ENCODE measurements at places on chromosomes 7 and 10.

DNA sequence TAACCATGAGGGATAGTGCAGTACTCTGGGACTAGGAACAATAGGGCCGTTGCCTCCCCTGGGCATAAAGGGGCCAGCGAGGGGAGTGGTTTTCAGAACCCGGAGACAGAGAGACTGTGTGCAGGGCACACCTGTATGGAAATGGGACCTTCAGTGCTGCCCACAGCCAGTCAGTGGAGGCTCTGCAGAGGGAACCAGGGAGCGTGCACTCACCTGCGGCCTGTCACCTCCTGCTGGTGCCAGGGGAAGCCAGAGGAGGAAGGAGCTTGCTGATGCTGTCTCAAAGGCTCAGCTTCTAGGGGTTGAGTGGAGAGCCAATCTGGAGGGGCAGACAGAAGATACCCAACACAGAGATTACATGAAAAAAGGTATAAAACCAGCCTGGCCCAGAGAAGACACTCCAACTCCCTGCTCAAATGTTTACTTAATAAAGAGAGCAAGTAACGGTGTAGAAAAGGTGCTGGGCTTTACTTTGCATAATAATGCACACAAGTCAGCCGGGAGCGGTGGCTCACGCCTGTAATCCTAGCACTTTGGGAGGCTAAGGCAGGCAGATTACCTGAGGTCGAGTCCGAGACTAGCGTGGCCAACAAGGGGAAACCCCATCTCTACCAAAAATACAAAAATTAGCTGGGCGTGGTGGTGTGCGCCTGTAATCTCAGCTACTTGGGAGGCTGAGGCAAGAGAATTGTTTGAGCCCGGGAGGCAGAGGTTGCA lies 35.5 kb upstream of the WAPL start:
- DNase-seq: no peak

GRCh38 chr7:108222236-108222892 lies 92.2 kb upstream of the LAMB4 start:
- DNase-seq: no peak

DNA sequence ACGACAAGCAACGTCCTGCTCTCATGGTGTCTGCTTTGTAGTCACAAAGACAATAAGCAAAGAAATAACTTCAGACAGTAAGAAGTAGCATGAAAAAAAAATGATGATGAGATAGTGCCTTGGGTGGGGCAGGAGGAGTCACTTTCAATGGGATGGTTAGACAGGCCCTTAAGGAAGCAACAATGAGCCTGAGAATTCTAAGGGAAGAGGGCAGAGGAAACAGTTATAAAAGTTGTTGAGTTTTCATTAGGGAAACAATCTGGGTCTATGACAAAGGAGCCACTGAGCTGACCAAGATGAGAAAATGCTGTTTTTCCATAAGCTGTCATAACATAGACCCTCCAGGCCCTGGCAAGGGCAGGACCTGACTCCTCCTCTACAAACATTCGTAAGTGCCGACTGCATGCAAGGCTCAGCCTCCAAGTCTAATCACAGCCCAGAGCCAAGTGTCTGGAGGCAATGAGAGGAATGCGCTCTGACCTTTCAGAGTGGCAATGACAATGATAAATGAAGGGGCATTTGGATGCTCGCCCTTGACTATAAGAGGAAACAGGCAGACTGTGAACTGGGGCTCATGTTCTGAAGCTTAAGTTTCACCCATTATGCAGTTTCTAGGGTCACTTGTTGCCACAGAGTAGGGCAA lies 43.7 kb downstream of the PPP1R3C start:
- no peak for DNase-seq

GRCh38 chr10:47405857-47406547 lies 21.9 kb upstream of the ZNF488 start:
- DNase-seq: no peak

- DNase-seq: no peak
Observed at GRCh38 chr7:68785036-68785435, 813.2 kb upstream of the AUTS2 start.

DNA sequence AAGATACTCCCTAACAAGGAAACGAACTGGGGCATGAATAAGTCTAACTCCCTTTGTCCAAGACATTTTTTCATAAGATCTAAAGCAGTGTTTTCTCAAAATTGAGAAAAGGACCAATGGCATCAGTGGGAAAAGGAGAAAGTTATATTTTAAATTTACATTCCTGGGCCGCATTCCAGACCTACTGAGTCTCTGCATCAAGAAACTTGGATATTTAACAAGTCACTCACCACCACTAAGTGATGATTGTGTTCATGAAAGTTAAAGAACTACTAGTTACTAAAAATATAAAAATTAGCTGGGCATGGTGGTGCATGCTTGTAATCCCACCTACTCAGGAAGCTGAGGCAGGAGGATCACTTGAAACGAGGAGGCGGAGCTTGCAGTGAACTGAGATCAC lies 149.6 kb upstream of the MEOX2 start:
- no peak for DNase-seq

DNA sequence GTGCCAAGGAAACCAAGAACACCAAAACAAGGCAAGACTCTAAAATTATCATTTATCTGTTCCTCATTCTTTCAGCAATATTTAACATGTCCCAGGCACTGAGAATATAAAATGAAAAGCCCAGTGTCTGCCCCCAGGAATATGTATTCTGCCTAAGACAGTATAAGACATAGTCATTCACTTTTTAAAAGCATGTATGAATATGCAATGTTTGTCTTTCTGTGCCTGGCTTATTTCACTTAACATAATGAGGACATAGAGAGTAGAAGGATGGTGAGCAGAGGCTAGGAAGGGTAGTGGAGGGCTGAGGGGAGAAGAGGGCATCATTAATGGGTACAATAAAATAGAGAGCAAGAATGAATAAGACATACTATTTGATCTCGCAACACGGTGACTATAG lies 44.6 kb upstream of the BET1 start:
- DNase-seq: no peak

DNA sequence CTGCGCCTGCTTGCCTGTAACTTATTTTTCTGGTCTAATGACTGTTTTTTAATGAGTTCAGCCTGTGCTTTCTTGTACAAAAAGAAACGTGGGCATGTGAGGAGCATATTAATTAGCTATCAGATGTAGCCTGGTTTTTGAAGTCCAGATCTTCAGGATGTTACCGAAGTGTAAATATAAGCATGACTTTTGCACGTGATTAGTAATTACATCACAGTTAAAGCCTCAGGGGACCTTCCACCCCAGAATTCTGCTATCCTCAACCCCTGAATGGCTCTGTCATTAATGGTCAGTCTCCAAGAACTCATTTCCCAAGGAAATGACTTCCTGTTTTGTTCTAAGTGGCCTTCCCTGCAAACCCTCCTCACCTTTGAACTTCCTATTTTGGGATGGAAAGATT lies 2.1 kb upstream of the PRXL2A start:
- no peak for DNase-seq

GRCh38 chr7:31883761-31884164 lies 186.4 kb downstream of the PDE1C start:
- DNase-seq: no peak

GRCh38 chr10:52818019-52818418 lies 45.4 kb upstream of the MBL2 start:
- DNase-seq: peak; percentile 61

DNA sequence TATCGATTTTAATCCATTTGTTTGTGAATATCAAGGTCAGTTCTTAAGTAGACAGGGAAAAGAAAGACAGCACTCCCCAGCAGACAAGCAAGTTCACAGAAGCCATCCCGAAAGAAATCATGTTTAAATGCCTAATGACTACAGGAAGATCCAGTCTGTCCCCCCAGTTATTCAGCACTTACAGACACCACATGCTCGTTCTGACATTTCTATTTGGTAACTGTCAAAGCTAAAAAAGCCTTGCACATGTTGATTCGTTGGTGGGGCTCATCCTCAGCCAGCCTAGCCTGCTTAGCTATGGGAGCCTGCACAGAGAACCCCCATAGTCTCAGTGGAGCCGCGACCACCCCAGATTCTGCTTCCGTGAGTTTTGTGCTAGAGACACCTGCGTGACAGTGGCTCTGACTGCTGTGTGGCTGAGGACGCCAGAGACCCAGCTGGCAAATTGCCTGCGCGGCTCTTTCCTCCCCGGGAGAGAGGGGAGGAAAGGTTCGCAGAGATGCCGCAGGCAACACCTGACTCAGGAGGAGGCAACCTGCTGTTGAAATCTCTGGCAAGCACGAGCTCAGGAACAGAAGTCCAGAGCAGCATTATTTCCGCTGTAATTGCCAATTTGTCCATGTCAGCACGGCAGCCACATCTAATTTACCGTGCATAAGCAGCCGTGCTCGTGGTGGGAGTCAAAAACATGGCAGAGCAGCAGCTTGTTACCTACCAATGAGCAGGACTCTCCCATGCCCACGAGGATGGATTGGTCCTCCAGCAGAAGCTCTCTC lies 194.2 kb downstream of the GPAM start:
- DNase-seq: peak; percentile 76

DNA sequence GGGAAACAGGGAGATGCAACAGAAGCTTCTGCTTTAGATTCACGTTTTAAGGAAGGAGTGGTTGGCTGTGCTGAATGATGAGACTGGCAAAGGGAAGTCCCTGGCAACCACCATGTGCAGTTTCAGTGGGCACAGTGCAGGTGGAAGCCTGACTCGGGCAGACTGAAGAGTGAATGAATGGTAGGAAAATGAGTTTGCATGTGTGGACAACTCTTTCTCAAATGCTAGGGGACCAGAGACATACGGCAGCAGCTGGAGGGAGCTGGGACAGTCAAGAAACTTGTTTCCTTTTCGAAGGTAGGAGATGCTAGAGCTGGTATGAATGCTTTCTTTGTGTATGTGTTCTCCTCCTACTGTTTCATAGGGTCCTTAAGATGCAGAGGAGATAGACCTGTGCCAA lies 29.0 kb downstream of the PODXL start:
- DNase-seq: no peak

DNA sequence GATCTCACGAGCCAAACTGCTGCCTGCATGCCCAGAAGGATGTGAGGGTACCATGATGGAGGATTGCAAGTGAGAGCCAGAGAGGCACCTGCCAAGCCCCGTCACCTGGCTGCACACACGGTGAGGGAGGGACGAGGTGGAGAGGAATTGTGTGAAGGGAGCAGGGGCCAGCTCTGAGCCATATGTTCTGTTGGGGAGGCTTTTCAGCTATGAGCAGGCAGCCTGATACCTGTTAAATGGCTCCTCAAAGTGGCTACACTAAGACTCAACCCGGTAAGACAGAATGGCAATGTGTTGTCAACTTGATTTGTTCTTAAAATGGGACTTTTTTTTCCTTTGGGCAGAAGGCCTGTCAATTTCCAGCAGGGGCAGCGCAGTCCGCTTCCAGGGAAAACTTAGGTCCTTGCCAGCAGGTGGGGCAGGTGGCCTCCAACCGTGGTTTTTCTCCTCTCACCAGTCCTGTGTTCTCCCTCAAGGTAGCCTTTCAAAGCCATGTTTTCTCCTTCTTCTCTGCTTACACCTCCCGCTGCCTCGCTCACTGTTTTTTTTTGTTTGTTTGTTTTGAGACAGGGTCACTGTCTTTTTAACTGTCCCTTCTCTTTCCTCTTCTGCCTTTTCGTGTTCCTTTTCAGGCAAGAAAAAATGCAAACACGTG lies 57.7 kb upstream of the ZNRF2 start:
- DNase-seq: peak; percentile 58

DNA sequence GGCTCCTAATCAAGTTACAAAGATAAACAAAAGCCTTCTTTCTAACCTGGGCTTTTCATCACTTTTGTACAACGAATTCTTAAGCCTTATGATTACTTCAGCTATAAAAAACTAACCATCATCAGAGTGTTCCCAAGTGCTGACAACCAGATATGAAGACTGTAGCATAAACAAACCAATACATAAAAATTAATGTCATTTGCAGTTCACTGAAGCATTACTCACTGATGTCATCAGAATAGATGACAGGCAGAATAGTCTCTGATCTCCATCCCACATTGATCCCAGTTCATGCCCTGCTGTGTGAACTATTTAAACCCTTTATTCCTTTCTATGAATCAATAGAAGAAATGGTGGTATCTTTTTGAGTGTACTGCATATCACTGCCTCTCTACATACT lies 84.4 kb downstream of the DNAJC1 start:
- DNase-seq: peak; percentile 33

DNA sequence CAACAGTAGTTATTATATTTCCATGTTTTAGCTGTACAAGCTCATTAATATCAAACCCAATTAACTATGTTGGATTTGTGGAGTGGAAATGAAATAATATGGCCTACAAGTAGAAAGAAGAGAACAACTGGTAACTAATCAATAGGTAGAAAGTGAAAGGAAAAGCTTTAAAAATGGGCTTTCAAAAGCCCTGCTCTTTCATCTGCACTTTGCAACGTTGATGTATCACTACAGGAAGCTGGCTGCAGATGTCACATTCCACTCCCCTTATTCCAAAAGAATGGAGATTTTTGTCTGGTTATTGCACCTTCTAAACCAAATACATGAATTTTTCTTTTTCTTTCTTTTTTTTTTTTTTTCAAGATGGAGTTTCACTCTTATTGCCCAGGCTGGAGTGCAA lies 11.7 kb upstream of the MKI67 start:
- DNase-seq: no peak

DNA sequence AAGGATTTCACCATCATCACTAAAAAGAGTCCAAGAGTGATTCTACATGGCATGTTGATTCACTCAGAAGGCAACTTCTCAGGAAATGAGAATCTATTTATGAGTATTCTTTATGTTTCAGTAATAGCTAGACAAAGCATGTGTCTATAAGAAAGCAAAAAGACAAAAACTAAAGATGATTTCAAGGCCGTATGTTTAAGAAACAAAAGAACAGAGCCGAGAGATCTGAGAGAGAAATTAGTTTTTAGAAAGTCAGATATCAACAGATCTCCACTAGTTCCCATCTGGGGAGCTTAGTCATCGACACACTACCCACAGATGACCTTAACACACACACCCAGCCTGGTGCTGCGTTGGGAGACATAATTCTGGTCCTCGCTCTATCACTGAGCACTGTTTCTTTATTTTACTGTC lies 21.0 kb downstream of the PIP4K2A start:
- DNase-seq: no peak

GRCh38 chr7:40826411-40827221 lies 691.8 kb downstream of the SUGCT start:
- no peak for DNase-seq
